ENCODE measurements at places on chromosomes 1 and 21.

GRCh38 chr21:17650292-17650691 is 37.6 kb upstream of the BTG3 start:
- DNase-seq, result no peak

- DNase-seq, result peak; percentile 3
Measured at GRCh38 chr1:90616395-90616794, 100.7 kb downstream of the BARHL2 start.

- no peak for DNase-seq
Measured at GRCh38 chr1:197808880-197809279, 33.6 kb upstream of the DENND1B start.

DNA sequence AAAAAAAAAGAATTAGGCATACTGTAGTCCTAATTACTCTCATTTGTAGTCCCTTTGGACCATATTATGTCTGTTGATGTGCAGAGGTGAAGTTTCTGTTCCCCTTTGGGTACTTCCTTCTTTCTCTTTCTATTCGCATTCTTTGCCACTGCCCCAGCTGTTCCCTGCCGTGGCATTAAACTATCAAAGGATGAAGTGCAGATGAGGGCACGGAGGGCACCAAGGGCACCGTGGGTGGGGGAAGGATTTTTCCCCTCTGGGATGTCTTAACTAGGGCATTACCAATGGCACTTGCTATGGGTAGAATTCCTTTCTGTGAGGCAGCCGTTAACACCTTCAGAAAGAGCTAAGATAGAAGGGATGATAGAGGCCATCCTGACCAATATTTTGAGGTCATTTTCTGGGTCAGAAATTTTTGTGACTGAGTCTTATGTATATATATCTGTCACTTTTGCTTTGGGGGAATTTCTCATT is 4.9 kb upstream of the MAPKAPK2 start:
- no peak for DNase-seq

GRCh38 chr1:40825435-40825788 is 36.8 kb downstream of the CITED4 start:
- no peak for DNase-seq

GRCh38 chr1:206963119-206963712 is 7.0 kb downstream of the FCAMR start:
- DNase-seq, result no peak

DNA sequence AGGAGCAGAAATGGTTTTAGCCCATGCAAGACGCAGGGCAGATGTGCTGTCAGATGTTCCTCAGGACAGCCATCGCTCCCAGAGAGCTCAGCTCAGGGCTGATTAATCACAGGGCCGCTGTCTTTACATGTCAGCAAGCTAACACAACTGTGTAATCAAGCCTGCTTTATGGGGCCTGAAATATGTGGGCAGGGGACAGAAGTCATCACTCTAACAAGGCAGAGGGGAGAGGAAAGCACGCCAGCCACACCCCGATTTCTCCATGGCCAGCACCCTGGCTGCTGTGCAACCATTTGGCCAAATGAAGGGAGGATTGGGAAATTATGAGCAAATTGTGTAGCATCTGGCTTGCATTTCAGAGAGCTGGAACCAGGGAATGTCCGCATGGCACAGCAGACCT is 368.8 kb downstream of the NPHP4 start:
- DNase-seq, result no peak

DNA sequence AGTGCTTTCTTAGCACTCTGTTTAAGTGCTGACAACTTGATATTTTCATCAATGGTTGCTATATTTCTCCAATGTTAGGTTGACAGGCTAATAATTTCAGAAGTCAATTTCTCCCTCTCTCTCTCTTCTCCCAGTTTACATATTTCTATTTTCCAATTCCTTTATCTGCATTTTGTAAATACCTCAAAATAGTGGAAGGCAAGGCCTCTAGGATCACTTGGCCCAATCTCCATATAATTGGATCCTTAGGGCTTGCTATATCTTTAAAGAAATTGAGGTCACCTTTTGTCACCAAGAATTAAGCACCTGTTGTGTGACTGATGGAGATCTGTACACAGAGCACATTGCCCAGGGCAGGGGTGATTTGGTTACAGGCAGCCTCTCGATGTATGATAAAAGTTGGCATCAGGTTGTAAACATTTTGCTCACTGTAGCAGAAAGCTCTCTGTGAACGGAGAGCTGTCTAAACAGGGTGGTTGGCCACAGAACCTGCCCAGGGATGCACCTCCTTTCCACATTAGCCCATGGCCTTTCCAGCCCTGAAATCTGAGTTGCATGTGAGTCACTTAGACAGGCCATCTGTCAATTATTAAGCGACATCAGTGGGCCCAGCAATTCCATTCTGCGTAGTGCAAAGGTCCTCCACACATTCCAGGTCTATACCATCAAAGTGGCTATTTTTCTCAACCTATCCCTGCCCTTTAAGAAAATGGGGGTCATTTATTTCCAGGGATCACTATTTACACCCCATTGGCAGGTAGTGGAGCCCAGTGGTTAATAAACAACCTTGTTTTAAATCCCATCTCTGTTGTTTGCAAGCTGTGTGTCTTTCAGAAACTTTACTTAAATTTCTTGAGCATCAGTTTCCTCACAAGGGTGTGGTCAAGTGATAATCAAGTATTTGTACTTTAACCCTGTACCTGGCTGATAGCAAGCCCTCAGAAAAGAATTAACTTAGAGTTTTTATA is 29.1 kb upstream of the IRF2BP2 start:
- peak; percentile 45 for DNase-seq

- DNase-seq, result no peak
Measured at GRCh38 chr1:88274431-88274830, 409.6 kb upstream of the PKN2 start.

- DNase-seq, result no peak
Measured at GRCh38 chr1:32186077-32186476, 6.6 kb downstream of the TXLNA start.

DNA sequence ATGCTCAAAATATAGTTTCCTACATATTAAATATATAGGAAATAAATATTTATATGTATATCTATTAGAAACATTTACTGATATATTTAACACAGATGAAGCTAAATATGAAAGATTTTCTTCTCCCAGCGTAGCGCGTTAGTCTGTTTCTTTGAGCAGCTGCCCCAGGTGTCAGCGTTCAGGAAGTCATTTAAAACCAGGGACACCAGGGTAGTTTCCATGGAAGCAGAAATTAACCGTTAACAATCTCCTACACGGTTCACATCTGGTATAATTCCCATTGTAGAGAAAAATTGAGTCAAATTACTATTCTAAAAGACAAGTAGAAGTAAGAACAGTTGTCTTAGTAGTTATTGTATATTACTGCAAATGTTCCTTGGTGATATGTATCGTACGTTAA is 1443.7 kb downstream of the MRPL39 start:
- no peak for DNase-seq

GRCh38 chr1:165047994-165048393 is 308.5 kb downstream of the LMX1A start:
- DNase-seq, result no peak

GRCh38 chr1:7541629-7542028 is 229.5 kb upstream of the VAMP3 start:
- DNase-seq, result no peak

DNA sequence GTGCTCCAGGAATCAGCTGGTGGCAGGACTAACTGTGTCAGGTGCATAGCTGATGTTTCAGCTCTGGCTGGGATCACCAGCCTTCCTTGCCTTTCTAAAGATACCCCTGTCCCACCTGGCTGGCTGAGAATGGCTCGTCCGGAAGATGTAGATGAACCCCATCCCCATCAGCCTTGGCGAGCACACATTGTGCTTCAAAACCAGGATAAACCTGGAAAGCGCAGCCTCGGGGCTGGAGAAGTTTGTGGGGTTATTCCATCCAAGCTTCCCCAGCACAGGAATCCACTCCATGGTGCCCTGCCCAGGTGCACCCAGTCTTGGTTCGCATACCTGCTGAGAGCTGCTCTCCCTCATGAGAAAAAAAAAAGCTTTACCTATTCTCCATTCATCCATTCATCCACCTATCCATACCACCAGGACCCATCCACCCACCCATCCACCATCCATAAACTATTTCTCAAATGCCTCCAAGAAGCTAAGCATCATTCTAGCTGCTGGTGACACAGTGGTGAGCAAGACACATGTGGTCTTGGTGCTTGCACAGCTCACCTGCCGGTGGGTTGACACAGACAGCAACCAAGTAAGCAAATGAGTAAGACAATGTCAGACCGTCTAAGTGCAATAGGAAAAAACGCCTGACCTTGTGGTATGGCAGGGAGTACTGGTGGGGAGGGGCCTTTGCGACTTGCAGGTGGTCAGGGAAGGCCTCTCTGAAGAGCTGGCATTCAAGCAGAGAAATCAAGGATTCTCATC is 94.0 kb downstream of the DMRTB1 start:
- no peak for DNase-seq

All from NCI-H1092 treated with DMSO at 0.1 percent for 48 hours (cell line).